ENCODE measurements at places on chromosomes 6 and 20.

- no peak for DNase-seq
These were observed 301.1 kb downstream of the EYA4 start for GRCh38 chr6:133542056-133542821.

DNA sequence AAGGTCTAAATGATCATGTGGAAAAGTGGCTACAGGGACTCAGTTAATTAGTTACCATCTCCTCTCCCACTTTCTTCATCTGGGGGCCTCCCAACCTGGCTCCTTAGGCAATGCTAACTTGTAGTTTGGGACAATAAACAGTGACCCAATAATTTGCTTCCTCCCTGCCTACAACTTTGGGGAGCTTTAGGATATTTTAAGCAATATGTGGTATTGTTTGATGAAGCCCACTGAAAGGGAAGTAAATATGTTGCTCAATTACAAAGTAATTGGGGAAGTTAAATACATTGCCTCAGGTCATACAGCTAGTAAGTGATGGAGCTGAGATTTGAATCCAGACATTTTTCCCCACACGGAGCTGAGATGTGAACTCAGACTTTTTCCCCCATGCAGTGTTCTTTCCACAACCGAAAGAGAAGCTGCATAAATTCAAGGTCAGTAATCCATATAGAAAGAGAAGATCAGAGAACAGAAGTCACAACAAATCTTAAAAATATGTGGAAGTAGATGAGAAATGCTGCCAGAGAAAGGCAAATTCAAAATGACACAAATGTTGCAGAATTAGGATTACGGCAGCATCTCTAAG is 26.6 kb downstream of the ZHX3 start:
- DNase-seq = no peak

DNA sequence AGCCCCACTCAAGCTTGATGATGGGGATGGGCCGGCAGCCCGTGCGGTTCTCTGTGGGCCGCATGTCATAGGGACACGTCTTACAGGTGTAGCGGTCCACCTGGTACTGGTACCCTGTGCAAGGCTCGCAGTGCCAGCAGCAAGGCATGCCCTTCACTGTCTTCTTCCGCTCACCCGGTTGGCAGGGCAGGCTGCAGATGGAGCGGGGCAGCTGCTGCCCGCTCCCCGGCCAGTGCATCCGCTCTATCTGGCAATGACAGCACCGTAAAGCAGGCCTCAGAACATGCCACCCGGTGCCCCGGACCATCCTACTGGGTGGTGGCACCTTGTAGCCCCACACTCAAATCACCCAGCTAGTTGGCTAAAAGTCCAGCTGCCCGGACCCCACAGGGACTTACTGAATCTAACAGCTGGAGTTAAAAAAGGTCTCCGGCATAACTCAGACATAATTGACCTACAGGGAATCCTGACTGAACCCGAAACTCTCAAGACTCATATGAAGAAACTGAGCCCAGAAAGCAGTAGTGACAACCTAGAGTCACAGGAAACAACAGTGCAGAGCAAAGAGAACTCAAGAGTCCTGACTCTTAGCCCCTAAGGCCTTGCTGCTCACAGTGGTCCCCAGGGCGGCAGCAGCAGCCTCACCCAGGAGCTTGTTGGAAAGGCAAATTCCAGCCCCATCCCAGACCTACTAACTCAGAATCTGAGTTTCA is 109.4 kb downstream of the GRM4 start:
- no peak for DNase-seq

GRCh38 chr6:133954657-133955576 is 1.9 kb downstream of the TBPL1 start:
- DNase-seq = no peak

DNA sequence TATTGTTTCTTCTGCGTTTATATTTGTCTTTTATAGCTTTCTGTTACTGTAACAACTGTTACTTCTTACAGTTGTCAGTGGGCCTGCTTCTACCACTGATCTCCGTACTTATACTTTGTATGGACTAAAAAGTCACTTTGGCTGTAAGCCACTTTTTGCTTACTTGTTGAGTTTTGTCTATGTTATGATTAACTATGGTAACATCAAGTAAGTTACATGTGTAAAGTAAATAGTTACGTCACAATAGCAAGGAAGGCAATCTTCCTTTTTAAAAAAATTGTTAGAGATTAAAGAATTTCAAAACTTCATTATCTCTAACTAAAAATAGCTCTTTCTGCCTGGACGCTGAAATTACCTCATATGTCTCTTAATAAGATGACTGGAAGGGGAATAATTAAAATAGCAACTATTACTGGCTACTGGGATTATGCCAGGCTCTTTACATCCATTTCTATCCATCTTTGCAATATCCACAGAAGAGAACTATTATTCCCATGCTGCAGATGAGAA is 10.9 kb downstream of the TFB1M start:
- DNase-seq = no peak

DNA sequence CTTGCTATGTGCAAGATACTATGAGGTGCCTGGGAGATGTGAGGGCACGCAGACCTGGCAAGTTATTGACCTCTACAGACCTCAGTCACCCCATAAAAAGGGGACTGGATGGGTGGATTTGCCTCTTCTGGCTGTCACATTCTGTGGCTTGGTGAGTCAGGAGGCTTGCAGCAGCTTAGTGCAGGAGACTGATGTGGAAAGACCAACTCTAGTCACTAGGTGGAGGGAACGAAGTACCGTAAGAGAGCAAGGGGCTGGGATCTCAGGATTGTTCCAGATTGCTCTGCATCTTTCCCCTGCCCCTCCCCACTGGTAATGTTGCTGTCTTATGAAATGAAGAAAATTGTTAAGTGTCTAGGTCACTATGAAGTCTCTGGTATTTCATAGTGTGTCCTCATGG is 3.3 kb downstream of the MAPRE1 start:
- DNase-seq = no peak

DNA sequence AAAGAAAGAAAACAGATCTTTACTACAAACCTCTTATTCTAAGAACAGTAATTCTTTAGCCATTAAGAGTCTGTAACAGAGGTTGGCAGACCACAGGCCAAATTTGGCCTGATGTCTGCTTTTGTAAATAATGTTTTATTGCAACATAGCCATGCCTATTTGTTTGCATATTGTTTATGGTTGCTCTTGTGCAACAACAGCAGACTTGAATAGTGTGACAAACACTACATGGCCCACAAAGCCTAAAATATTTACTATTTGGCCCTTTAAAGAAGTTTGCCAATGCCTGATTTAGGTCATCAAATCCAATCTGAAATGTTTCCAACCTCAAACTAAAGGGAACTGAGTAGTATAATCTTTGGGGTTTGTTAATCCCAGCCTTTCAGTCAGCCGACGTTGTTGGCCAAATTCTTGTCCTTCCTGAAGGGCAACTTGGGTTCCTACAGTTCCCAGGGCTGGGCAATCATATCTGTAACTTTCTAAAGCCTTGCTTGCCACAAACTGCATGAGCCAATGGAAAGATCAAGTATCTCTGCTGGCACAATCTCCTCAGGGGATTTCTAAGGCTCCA is 33.9 kb upstream of the TBC1D20 start:
- DNase-seq = no peak

All from immature natural killer cell (primary cell).